ENCODE measurements at places on chromosomes 3 and 15. TPM values are rescaled to one million over a fixed set of nuclear protein-coding genes. Genes with fewer than 3 reads are reported as not detected.

The ACP3 gene
- total RNA-seq: 21.8 TPM

The SPESP1 gene
- total RNA-seq: 0.99 TPM

The FRMD4B gene
- total RNA-seq: 49.7 TPM

The NR1I2 gene
- total RNA-seq: 0.10 TPM

The CCDC54 gene
- total RNA-seq: not detected

The GOLGA6L7 gene
- not detected for total RNA-seq

The STRC gene
- total RNA-seq: 0.59 TPM

The SLCO2A1 gene
- total RNA-seq: 3.7 TPM

DNA sequence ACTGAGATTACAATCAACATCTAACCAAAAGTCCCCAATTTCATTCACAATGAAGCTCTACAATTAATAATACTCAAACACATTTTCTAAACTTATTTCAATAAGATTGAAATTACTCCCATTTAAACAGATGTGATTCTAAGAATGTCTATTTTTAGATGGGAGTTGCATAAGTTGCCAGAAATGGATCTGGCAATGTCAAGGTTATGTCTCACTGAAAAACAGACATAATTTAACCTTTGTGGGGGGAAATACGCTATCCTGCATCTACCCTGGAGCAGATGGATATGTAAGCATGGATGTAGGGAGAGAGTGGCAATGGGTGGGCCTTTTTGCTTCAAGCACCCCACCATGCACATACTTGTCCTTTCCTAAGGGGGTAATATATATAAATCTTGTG lies 6.7 kb upstream of the EIF1B start:
- no peak for DNase-seq

- DNase-seq: no peak
Observed at GRCh38 chr3:185056908-185057307, 96.0 kb downstream of the C3orf70 start.

GRCh38 chr15:78080088-78080460 lies 2.6 kb upstream of the TBC1D2B start:
- DNase-seq: no peak

DNA sequence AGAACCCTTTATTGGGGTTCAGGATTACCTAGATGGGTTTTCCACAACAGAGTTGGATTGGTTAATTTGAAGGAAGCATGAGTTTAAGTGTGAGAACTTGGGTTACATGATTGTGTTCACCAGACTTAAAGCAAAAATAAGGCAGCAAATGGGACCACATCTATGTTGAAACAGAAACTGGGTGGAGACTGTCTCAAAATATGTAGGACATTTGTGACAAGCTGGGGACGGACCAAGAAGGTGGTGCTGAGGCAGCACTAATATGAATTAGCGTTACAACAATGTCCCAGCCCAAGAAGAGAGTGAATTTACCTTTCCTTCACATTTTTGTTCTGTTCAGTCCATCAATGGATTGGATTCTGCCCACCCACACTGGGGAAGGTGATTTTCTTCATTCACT lies 866 bp upstream of the AADACL2 start:
- no peak for DNase-seq

- no peak for DNase-seq
Observed at GRCh38 chr3:66496746-66497145, 4.1 kb downstream of the LRIG1 start.

DNA sequence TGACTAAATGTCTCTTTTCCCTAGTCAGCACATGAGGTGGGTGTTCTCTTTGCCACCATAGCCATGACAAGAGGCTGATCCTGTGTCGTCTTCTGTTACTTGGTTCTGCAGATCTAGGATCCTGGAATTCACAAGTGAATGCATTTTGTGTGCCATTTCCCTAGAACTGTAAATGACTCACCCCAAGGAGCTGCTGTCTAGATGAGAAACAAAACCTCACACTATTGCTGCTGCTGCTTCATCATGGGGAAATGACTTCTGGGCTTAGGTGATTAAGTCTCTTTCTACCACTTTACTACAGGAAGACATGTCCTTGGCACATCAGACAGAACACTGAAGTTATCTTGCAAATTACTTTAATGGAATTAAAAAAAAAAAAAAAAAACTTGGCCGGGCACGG lies 54.9 kb downstream of the SLCO3A1 start:
- no peak for DNase-seq

DNA sequence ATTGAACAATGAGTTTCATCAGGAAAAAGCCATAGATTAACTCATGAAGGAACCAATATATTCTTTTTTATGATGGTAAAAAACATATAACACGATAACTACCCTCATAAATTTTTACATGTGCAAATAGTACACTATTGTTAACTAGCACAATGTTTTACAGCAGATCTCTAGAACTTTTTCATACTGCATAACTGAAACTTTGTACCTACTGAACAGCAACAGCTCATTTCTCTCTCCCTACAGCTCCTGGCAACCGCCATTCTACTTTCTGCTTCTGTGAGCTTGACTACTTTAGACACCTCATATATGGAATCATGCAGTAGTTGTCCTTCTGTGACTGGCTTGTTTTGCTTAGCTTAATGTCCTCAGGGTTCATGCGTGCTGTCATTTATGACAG lies 235.4 kb downstream of the NFKBIZ start:
- no peak for DNase-seq

- no peak for DNase-seq
Observed at GRCh38 chr3:46759239-46760167, 41.8 kb upstream of the PRSS50 start.

- no peak for DNase-seq
Observed at GRCh38 chr15:25378501-25378901, 60.3 kb downstream of the UBE3A start.

DNA sequence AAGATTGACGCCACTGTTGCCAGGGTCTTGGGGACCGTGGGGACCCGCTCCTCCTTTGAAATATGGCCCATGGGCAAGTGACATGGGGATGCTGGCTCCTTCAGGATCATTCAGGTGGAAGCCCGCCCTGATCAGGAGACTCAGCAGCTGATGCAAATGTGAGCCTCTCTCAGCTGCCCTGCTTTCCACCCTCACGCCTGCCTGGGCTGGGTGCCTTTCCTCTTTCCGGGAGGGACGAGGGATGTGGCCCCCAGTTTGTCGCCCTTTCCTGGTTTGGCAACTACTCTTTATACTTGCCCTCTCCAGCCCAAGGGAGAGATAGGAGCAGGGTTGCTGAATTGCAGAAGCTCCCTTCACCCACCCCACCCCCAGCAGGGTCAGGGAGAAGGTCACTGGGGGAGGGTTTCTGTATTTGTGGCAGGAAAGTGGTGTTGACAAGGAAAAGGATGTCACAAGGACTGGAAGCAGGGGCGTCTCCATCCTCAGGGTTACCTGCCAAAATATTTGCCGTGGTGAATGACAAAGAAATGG lies 21.8 kb downstream of the DNASE1L3 start:
- DNase-seq: no peak

DNA sequence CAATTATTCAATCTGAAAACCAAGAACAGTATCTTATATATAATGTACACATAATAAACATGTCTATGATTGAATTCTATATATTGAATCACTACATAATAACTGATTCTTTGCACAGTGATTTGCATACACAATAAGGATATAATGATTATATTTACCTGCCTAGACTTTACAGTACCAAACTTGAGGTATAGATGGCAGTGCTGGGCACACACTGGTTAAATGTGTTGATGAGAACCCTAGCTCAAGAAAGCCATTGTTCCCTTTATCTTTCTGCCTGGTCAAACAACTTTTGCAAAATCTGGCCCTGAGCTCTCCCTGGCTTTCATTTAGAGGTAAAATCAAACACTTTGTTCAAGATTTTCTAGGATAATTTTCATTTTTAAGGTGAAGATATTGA lies 697.7 kb downstream of the TUSC7 start:
- no peak for DNase-seq

GRCh38 chr15:24848050-24848449 lies 106.7 kb upstream of the SNRPN start:
- peak; percentile 17 for DNase-seq

DNA sequence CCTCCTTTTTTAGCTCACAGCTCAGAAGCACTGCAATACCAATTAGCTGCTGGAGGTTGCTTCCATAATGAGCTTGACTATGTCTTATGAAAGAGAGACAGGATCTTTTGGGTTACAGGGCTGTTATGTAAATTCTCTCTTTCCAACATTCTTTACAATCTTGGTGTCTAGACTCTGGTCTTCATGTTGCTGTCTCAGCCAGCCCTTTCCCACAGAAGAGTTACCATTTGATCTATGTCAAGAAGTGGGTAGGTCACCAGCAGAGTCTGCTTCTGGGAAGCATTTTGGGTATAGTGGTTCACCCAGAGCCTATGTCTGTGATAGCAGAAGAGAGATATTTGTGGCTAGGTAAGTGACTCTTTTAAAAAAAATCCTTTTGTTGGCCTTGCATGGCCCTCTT lies 234.5 kb downstream of the SATB1 start:
- DNase-seq: no peak

- DNase-seq: no peak
Observed at GRCh38 chr3:196163666-196164493, 47.3 kb downstream of the ZDHHC19 start.

DNA sequence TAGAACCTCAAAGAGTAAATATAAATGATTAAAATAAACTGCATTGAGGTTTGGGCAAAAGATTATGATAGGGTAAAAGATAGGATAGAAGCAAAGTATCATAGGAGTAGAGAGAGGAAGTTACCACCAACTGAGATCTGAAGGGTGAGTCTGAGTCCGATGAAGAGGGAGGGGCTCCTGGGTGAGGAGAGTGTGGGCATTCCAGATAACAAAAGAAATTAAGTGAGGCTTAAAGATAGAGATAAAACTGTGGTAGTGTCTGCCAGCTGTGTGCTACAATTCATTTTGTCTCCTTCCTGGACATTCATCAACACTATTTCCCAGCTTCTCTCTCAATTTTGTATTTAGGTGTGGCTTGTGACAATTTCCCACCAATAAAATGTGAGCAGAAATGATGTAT lies 343.0 kb upstream of the PLSCR5 start:
- no peak for DNase-seq

GRCh38 chr15:33132722-33133345 lies 61.7 kb downstream of the FMN1 start:
- peak; percentile 30 for DNase-seq

DNA sequence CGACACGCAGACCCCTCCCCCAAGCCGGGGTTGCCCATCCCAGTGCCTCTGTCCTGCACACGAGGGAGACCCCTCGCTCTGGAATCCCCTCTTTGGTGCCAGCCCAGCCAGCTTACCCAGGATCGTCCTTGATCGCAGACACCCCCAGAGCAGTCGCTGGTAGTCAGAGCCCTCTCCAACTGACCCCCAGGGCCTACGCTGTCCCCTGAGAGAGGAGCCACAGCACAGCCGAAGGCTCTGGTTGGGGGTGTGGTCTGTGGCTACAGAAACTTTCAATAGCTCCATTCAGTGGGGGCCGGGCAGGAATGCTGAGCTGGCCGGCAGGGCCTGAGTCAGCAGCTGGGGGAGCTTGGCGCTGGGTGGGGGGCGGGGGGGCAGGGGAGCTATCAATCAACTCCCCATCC lies at the start of gene LCTL:
LCTL (minus strand) TSS at position 258 of the 404 bp plus-strand sequence. CDS start 633 bp downstream, outside the sequence.
- no peak for DNase-seq

- no peak for DNase-seq
Observed at GRCh38 chr3:61783993-61784718, 222.8 kb downstream of the PTPRG start.

DNA sequence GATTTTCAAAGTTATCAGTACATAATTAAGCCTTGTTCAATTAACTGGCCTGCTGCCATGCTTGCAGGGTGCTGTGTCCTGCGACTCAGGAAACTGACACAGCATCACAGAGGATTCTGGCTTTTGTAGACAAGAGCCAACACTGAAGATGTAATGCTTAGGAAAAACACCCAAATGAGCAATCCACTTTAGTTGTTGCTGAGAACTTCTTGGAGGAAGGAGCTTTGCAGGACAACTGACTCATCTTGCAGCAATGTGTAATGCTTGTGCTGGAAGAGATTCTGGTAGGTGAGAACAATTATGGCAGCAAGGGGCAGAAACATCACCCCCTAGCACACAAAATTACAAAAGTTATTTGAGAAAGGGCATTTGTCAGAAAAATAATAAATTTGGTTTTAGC lies 67.6 kb downstream of the NLGN1 start:
- DNase-seq: no peak

GRCh38 chr3:173745952-173746682 lies 348.6 kb downstream of the NLGN1 start:
- no peak for DNase-seq

DNA sequence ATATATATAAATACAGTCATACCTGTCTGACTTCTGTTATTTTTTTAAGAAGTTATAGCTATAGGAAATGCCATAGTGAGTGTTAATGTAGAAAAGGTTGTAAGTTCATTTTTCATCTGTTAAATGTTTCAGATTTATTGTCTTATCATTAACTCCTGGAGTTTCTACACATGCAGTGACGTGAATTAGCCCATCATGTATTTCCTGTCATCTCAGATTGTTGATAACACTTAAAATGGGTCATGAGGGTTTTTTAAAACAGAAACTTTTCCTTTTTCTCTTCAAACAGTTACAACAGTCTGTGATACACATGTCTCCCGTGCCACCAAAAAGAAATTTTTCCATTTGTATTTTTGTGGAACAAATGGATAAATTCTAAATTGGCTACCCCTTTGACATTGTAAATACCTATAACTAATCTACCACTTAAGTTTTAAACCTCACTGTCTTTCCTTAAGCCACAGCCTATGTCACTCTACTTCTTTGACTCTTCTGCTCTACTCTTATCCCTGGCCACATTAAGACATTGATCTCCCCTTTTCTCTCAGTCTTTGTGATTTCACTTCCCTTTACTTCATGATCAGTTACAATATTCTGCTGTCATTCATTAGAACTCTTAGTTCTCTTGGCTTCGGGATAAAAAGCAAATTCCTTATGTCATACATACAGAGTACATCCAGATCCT lies 89.1 kb downstream of the NEO1 start:
- DNase-seq: peak; percentile 46
